ENCODE measurements at places on chromosomes 12 and 14.
A peak's percentile ranks its signal among the peaks of the same experiment; 100 is the strongest.

DNA sequence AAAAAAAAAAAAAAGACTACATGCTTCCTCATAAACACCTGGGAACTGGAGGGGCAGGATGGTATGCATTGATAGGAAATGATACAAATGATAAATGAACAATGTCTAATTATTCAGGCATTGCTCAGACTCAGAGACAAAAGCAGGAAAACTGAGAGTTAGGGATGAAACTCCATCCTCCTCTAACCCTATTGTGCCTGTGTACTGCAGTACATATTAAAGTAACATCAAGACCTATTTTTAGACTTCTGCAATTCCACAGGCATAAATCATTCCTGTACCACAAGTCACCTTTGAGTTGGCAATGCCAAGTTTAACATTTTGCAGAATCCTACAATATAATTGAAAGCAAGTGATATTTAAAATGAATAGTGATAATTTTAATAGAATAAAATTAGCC lies 156.5 kb upstream of the USP15 start:
- DNase-seq, result no peak

- DNase-seq, result no peak
Measured at GRCh38 chr12:98403936-98404335, 111.5 kb upstream of the TMPO start.

- DNase-seq, result no peak
Measured at GRCh38 chr12:110922652-110923051, 2.3 kb upstream of the MYL2 start.

DNA sequence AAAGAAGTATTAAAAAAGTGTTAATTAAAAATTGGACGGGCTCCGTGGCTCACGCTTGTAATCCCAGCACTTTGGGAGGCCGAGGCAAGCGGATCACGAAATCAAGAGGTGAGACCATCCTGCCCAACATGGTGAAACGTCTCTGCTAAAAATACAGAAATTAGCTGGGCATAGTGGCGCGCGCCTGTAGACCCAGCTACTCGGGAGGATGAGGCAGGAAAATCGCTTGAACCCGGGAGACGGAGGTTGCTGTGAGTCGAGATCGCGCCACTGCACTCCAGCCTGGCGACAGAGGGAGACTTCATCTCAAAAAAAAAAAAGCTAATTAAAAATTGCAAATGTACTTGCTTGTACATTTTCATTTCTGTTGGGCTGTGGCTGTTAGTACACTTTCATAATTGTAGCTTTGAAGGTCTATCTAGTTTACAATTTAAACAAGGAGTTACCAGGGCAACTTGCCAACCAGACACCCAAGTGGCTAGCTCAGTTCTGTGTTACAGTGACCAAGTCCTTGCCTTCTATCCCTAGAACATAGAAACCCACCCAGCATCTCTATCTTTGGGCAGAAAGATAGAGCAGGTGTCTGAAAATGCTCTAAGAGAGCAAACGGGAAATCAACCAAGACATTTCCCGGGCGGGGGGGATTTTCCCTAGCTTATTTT lies 1.2 kb downstream of the COA8 start:
- DNase-seq, result peak; percentile 35

- no peak for DNase-seq
Measured at GRCh38 chr12:41512497-41512896, 324.4 kb downstream of the PDZRN4 start.

GRCh38 chr12:570435-570920 lies 92.8 kb downstream of the NINJ2 start:
- DNase-seq, result no peak

DNA sequence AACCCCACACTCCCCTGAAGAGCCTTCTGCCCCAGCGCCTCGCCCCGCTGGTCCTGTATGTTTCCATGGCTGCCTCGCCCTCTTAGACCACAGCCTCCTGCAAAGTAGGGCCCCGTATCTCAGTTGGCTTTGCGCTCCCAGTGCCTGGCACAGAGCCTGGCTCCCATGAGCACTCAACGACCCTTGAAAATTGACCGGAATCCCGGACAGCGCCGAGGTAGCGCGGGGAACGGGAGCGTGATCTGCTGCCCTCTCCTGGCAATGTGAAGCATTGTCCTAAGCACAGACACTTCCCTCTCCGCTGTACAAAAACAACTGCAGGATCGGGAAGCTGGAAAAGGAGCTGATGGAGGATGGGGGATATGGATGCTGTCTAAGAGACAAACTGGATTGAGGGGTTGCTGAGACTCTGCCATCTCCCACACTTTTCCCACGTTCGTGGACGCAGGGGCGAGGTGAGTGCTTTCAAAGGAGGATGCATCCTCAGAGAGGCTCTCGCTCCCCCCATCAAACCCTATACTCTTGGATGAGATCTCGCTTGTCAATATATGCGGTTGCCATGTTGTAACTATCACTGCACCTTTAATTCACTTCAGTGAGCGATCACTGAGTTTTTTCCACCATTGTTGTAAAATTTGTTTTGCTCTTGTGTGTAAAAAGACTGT lies 10.7 kb upstream of the FKBP4 start:
- DNase-seq, result peak; percentile 58

GRCh38 chr12:12562016-12562483 lies 613 bp downstream of the DUSP16 start:
- DNase-seq, result peak; percentile 62

GRCh38 chr14:71117839-71118743 lies 210.8 kb downstream of the PCNX1 start:
- no peak for DNase-seq

DNA sequence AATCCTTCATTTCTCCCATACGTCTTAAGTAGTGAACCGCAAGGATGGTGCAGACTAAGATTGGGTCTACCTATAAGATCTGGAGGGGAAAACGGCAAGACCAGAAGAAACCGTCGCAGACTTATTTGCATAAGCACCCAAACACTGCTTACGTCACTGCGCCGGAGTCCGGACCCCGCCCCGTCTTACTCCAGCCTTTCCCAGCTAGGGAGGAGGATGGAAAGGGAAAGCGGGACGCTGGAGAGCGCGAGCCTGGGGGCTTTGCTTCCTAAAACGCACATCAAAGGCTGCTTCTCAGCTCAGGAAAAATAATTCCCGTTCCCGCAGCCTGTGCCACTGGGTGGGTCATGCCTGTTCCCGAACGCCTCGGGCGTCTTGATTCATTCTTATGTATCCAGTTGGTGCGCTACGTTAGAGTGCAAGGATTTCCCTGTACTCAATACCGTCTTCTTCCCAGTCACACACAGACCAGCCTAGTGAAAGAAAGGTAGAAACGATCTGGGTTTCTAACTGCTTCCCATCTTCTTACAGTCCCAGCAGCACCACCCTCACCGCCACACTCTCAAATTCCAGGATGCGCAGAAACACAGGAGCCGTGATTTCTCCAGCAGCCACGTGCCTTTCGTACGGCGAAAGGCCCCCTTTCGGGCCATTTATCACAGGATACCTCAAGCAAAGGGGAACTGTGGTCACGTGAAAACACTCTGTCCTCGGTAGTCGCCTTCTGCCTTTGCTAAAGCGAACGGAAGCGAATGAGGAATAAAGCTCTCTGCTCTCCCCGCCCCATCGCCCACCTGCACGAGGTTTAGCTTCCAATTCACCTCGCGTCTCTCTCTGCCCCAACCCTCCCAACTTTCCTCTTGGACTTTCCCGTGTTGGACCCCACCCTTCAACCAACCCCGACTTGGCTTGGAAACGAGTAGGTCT lies 1.1 kb downstream of the SLC6A15 start:
- DNase-seq, result no peak
